ENCODE measurements at places on chromosomes 3 and 15.
A peak's percentile ranks its signal among the peaks of the same experiment; 100 is the strongest.

DNA sequence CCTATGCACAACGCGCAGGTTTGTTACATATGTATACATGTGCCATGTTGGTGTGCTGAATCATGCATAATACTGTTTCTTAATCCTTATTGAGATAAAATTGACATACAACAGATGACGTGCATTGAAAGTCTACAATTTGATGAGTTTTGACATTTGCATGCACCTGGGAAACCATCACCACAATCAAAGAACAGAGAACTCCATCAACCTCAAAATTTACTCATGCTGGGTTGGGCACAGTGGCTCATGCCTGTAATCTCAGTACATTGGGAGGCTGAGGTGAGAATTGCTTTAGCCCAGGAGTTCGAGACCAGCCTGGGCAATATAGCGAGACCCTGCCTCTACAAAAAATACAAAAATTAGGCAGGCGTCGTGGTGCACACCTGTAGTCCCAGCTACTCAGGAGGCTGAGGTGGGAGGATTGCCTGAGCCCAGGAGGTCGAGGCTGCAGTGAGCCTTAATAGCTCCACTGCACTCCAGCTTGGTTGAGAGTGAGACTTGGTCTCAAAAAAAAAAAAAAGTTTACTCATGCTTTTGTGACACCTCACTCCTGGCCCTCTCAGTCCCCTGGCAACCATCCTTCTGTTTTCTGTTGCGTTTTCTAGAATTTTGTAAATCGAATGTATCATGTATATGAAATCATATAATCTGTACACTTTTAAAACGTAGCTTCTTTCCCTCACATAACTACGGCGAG, 56.6 kb downstream of the BHLHE40 start:
- DNase-seq: no peak

DNA sequence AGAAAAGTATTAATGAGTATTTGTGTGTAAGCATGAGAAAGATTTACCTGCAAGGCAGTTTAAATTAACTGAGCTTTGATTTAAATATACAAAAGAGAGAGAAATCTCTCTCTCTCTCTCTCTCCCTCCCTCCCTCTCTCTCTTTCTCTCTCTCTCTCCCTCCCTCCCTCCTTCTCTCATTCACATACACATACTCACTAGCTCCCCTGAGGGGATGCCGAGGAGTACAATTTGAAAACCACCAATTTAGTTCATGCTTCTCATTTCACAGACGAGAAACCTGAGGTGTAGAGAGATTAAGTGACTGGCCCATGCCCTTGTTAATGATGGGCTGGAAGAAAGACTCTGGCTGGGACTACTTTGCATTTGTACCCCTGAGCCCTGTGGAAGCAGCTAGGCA, 59.4 kb downstream of the MECOM start:
- DNase-seq: no peak

DNA sequence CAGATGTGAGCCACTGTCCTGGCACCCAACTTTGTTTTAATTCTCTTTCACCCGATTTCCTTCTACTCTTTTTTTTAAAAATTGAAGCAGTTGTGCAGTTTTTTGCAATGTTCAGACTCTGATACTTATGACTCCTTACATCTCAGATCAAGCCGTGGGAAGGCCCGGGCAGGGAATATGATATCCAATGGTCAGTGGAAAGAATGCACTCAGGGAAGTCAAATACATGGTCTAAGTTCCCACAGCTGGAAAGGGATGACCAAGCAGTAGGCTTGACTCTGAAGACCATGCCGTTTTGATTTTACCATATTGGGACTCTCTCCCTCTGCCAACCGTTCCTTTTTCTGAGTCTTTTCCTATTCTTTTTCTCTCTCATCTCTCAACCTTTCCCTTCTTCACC, 157.2 kb downstream of the RPLP1 start:
- no peak for DNase-seq

GRCh38 chr3:14285548-14285925, 106.9 kb downstream of the LSM3 start:
- no peak for DNase-seq

GRCh38 chr3:173933113-173933512, 535.6 kb downstream of the NLGN1 start:
- no peak for DNase-seq

DNA sequence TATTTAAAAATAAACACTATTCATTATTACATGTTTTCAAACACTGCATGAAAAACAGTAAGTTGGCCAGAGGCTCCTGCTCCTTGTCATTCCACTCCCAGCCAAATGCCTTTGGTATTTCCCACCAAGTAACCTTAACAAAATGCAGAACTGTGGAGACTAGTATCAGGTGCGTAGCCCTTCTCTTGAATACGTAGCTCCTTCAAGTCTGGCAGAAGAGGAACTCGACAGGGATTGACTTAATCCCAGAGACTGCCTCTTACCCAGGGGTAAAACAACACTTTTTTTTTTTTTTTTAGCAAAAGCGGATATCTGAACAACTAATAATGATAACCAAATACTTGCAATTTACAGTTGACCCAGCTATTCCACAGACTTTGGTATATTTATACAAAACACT, 738 bp downstream of the COMMD2 start:
- no peak for DNase-seq

DNA sequence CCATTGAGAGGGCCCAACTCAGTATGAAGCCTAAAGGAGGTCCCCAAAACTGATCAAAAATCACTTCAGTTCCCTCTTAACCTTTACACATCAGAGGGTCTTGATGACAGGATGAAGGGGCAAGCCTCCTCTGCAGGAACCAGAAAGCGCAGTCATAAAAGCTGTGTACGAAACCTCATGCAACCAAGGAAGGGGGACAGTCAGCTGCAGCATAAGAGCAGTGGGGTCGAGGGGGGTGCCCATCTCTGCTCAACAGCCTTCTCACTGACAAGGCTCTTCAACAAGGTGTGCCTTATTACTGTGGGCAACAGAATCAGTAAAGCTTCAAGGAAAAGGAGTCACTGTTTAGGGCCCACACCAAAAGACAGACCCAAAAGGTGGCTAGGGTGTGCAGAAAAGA, 3.9 kb downstream of the POC1A start:
- no peak for DNase-seq

DNA sequence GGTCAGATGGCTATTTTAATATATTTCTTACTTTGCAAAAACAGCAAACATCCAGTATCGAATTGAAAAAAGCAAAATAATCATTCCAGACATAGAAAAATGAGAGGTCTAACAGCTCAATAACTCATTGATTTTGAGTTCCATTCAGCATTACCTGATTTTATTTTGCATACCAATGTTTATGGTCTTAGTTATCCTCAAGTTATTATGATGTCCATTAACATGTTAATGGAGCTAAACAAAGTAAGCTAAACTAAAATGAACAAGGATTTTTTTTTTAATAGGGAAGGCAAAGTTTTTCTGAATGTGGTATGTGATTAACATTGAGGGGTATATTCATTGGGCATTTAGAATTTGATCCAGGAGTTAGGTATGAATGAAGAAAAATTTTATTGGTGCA, 13.1 kb downstream of the MYH15 start:
- no peak for DNase-seq

DNA sequence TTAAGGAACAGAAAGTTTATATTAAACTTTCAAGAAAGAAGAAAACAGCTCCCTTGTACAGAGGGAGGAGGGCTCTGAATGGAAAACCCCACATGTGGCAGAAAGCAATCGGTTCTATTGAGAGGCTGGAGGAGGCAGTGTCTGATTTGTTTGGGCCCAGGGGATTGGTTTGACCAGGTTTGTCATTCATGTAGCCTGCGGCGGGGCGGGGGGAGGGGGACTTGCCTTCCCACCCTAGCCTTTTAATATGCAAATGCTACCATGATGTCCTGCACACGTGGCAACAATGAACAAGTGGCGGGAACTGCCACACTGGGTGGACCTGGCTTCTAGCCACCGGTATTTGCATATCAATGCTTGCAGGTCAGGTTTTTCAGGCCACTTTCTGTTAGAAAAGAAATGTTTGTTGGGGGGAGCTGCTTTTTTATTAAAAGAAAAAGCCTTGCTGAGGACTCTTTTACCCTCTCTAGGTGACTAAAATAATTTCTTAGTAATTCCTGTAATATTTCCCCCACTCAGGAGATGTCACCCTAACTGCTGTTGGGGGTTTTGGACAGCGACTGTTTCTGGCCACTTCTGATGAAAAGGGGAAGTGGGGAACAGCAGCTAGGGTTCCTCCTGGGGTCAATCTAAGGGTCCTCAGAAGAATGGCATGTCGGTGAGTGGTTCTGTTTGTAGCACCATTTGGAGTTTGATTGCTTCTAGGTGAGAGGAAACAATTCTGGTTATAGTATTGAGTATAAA, 691.2 kb downstream of the TBL1XR1 start:
- DNase-seq: no peak

DNA sequence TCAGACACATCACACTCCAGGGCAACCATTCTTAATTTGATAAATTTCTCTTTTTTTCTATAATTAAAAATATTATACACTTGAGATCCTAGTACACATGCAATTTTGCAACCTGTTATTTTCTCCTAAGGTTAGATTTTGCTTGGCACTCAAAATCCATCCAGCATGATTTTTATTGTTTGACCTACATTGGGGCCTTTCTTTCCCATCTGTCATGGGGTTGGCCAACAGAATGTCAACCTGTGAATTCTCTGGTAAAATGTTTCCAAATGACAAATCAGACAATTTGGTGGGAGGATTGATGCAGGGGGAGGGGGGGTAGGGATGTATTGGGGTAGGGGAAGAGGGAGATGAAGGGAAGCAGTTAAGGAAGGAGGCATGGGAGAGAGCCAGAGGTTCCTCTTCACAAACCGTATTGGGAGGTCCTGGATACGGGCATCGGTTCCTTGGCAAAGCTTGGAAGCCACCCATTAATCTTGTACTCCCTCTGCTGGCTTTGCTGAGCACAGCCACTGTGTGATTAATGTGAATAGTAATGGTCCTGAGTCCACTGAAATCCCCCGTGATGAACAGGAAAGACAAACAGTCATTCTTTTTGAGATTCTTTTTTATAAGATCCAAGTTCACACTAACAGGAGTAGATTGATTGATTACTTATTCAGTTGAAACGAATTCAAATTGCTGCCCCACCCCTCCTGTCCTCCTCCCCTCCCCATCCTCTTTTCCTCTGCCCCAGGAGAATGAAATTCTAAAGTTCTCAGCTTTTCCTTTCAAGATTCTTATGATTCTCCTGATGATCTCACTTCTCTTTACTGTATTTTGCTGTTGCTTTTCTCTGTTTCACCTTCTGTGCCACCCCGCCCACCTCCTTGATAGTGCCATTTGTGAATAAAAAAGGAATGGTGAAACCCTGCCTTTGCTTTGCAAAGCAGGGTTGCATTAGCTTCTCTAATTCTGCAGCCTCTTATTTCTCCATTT, 82.2 kb upstream of the SLC25A26 start:
- peak; percentile 78 for DNase-seq

DNA sequence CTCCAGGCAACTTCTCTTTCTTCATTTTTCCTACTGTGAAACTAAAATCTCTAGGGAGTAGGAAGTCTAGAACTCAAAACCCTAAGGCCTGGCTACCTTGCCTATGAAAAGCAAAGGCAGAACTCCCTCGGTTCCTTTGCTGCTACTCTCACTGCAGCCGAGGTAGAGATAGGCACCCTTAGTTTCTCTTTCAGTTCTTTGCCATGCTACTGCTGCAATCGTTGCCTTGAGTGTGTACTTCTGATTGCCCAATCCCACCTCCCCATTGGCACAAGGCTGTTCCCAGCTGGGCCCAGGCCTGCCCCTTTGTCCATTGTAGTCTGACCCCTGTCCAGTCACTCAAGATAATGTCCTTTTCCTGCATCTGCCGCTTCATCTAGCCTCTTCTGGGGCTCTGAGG, 92.3 kb upstream of the MRPS22 start:
- no peak for DNase-seq

GRCh38 chr3:129312021-129312639, 33.5 kb downstream of the HMCES start:
- no peak for DNase-seq

DNA sequence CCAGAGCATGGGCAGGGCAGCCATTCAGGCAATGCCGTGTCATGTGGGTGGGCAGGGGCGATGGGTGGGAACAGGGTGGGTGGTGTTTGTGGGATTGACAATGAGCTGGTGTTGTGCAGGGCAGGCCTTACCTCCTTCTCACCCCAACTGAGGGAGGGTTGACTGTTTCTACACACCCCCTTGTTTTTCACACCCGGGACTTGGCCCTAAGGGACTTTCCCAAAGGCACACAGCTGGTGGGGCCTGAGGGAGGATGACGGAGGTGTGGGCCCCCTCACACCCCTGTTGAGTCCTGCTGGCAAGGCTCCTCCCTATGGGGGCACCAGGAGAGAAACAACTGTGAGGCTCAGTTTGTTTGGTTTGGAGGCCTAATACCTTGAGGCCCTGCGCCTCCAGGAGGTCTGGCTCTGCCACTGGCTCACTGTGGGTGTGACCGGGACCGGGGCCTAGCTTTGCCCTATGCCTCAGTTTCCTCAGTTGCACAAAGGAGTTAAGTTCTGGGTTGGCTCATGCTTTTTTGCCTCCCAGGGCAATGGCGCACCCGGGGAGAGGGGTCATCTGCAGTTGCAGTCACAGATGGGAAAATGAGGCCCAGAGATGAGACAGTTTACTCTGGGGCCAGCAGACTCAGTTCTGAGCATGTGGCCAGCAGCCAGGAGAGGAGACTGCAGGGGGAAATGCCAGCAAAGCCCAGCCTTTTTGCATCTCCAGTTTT, 5.1 kb upstream of the DNAH1 start:
- DNase-seq: no peak

DNA sequence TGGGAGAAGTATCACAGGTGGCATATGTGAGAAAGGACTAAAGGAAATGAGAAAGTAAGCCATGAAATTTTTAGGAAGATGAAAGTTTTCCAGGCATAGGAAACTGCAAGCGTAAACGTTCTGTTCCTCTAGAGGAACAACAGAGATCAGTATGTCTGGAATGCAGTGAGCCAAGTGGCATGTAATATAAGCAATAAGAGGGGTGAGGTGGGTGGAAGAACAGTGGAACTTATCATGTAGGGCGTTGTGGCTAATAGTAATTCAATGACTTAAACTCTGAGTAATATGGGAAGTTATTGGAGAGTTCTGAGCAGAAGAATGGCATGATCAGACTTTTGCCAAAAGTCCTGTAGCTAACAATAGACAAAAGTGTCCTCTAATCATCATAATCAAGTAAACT, 902.9 kb downstream of the EPHA3 start:
- peak; percentile 86 for DNase-seq

DNA sequence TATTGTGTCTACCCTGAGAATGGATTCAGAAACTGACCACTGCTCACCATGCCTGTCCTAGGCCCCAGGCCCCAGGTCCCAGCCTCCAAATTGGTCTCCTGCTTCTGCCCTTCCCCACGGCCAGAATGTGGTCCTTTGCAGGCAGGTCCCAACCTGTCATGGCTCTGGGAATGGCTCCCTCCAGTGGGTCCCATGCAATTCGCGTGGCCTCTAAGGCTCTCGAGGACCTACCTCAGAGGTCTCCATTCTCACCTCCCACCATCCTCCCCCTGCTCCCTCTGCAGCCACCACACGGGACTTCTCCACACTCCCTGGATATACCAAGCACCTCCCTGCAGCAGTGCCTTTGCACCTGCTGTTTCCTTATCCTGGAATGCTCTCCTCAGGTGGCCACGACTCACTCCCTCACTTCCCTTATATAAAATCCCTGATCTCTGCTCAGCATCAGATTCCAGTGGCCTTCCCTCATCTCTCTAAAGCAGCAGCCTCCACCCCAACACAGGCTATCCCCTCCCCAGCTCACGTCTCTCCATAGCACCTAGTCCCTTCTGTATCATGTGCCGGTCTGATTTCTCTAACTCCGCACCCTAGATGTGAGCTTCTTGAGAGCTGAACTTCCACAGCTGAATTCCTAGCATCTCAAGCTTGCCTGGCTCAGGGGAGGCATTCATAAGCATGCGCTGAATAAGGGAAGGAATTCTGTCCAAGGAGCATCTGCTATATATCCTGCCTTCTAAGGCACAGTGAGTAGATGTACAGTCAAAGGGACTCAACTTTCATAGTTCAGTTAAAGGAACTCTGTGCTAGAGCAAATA, 56.9 kb downstream of the ARRDC4 start:
- DNase-seq: no peak

- DNase-seq: no peak
These were observed 47.0 kb downstream of the TCF12 start for GRCh38 chr15:56965231-56966013.
